ENCODE measurements at places on chromosomes 5 and 9.

- no peak for DNase-seq
Observed at GRCh38 chr9:12997009-12997408, 222.2 kb downstream of the LURAP1L start.

- no peak for DNase-seq
Observed at GRCh38 chr5:34005211-34005610, 2.6 kb downstream of the AMACR start.

DNA sequence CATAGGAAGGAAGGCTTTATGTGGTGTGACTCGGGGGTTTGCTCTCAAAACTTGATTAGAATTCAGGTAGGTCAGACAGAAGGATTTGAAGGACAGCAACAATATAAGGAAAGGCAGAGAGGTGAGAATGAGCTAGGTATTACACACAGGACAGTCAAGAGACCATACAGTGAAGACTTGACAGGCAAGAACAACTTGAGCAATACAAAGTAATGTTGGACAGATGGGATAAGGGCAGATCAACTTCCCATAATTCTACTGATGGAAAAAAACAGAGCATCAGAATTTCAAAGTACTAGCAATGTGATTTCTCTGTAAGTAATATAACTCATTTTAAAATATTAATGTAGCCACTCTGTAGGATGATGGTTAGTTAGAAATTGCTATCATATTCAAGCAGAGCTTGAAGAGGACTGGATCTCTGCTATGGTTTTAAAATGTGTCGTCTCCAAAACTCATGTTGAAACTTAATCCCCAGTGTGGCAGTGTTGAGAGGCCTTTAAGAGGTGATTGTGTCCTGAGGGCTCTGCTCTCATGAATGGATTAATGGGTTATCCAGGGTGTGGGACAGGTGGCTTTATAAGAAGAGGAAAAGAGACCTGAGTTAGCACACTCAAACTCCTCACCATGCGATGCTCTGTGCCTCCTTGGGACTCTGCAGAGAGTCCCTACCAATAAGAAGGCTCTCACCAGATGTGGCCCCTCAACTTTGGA, 22.4 kb upstream of the HOMER1 start:
- DNase-seq = no peak

DNA sequence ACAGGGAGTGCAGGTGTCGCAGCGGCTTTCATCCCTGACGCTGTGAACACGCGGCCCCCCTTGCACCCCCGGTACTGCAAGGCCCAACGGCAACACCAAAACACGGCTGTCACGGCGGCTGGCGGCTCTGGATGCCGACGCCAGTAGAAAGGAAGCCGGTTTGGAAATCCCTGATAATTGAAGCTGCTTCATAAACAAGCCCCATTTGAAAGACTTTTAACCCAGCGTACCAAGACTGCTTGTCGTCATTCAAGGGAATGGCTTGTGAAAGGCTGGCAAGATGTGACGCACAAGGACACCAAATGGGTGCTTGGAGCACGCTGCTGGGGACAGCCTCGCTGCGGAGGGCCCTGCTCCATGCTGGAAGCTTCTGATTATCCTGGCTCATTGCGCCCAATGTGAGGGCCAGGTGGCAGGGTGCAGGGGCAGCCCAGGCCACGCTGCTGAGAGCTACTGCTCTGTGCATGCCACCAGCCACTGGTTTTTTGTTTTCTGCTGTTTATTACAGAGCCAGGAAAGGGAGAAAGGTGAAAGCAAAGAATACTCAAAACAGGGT, 63.1 kb downstream of the GTF3C4 start:
- DNase-seq = no peak

- DNase-seq = no peak
Observed at GRCh38 chr5:141039517-141039916, 11.7 kb upstream of the PCDHB1 start.

GRCh38 chr5:158074992-158075769, 216.2 kb upstream of the CLINT1 start:
- peak; percentile 7 for DNase-seq

GRCh38 chr9:132077881-132078698, 1.6 kb downstream of the MED27 start:
- no peak for DNase-seq

GRCh38 chr9:68969538-68969937, 44.4 kb downstream of the PRKACG start:
- no peak for DNase-seq

- no peak for DNase-seq
Observed at GRCh38 chr9:20361656-20362570, 260.4 kb downstream of the MLLT3 start.

GRCh38 chr5:133925866-133926488, 42.4 kb downstream of the C5orf15 start:
- DNase-seq = no peak

DNA sequence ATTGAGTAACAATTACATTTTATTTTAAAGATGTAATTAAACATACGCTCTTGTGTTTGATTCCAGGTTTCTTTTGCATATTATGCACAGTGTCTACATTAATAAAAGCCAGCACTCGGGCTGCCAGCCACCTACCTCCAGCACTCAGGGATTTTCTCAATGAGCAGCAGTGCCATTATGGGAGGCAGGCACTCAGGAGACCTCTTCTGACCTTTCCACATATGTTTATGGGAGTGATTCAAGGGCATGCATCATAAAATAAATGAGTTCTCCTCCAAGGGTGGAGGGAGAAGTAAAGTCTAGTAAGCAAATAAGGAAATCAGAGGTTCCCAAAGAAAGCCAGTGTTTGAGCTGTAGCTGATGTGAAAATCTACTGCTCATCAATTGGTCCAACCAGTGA, 119.8 kb upstream of the IRX2 start:
- DNase-seq = no peak

- no peak for DNase-seq
Observed at GRCh38 chr5:15183520-15183919, 311.9 kb upstream of the ANKH start.

DNA sequence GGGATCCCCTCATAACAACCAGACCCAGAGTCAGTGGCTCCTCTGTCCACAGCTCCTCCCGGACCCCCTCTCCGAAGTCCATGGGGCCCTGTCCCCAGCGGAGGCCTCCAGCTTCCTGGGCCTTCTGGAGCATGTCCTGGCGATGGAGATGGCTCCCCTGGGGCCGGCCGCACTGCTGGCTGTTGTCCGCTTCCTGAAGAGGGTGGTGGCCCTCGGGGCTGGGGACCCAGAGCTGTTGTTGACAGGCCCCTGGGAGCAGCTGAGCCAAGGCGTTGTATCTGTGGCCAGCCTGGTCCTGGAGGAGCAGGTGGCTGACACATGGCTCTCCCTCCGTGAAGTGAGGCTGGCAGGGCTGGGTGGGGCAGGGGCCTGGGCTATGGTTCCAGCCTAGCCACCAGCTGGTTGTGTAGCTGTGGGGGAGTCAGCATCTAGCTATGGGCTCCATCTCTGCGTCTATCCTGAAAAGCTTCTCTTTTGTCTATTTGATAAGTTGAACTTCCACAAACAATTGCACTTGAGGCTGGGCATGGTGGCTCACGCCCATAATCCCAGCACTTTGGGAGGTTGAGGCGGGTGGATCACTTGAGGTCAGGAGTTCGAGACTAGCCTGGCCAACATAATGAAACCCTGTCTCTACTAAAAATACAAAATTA, 4.7 kb downstream of the ADGRD2 start:
- DNase-seq = no peak

- DNase-seq = no peak
Observed at GRCh38 chr5:177490311-177490991, 7.0 kb downstream of the PDLIM7 start.

- no peak for DNase-seq
Observed at GRCh38 chr5:124824637-124825158, 78.3 kb upstream of the ZNF608 start.

DNA sequence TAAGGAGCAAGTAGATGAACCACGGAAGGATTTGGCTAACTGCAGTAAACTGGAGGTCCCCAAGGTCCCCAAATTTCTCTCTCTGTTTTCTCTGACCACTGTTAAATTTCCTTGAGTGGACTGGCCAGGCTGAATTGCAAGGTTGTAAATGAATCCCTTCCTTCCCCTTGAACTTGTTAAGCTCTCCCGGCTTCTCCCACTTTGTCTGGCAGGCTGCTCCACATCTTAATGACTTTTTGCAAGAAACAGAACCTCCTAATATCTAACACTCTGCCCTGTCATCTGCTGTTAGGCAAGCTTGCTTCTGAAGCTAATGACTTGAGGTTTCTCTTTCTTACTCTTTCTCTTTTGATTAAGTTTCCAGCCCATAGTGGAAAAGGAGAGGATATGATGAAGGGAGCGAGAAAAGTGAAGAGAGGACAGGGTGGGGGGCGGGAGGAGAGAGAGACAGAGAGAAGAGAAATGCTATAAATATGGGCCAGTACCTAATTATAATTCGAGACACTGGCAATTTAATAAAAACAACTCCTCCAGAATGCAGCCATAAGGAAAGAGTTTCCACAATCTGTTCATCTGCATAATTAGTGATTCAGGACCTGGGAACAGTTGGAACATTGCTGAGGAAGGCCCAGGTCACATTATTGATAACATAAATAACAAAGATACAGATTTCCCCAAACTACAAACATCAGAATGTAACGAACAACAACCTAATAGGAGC, 437.3 kb upstream of the MPDZ start:
- no peak for DNase-seq

DNA sequence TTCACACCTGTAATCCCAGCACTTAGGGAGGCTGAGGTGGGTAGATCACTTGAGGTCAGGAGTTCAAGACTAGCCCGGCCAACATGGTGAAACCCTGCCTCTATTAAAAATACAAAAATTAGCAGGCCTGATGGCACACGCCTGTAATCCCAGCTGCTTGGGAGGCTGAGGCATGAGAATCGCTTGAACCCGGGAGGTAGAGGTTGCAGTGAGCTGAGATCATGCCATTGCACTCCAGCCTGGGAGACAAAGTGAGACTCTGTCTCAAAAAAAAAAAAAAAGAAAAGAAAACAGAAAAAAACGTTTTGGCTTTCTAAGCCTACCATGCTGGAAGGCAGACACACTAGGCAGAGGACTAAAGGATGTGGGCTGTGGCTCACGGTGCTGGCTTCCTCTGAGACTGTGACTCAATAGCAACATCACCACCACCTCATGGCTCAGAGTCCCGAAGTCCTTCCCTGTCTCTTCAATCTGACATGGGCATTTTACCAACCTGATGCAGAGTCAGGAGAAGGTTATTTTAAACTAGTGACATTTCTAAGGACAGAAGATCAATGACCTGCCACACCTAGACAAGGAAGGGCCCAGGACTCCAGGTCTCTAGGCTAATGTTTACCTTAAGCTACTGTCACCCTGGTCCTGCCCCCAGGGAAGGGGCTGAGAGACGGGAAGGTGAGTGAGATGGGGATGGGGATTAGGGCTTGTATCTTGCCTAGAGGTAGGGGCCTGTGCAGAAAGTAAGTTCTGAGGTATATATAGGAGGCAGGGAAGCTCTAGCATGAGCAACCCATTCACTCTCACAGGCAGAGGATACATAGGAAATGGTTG, 3.7 kb downstream of the ECSCR start:
- no peak for DNase-seq

- DNase-seq = no peak
Observed at GRCh38 chr9:108103046-108103693, 613.6 kb upstream of the KLF4 start.

- DNase-seq = no peak
Observed at GRCh38 chr5:33195431-33196165, 245.2 kb upstream of the TARS1 start.

GRCh38 chr5:27652505-27652904, 614.1 kb upstream of the CDH9 start:
- no peak for DNase-seq

DNA sequence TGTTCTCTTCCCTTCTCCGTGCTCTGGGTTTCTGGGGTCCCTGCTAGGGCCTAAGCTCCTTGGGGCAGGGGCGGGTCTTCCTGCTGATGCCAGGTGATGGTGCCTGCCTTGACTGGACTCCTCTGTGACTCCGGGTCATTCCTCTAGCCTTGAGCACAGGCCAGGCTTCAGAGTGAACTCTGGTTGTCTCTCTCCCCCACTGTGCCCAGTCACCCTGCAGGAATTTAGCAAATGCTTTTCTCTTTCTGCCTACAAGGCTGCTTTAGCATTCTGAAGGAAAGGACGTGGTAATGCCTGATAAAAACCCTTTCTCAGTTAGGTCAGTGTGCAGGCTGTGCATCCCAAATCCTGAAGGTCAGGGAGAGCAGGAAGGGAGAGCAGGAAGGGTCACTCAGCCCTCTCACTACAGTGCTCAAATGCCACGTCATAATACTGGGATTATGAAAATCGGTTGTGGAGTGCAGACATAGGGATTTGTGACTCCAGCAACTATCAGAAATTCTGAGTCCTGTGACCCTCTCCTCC, 2.7 kb downstream of the CXCL14 start:
- DNase-seq = no peak

DNA sequence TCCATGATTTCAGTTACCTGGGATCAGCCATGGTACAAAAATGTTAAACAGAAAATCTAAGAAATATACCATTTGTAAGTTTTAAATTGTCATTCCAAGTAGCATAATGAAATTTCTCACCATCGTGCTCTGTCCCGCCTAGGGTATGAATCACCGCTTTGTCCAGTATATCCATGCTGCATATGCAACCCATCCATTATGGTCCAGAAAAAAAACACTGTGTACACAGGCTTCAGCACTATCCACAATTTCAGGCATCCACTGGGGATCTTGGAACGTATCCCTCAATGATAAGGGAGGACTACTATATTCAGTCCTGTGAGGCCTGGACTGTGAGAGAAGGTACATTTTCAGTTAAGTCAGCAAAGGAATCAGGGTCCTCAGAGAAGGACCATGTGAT, 37.6 kb upstream of the HNRNPA0 start:
- DNase-seq = no peak

DNA sequence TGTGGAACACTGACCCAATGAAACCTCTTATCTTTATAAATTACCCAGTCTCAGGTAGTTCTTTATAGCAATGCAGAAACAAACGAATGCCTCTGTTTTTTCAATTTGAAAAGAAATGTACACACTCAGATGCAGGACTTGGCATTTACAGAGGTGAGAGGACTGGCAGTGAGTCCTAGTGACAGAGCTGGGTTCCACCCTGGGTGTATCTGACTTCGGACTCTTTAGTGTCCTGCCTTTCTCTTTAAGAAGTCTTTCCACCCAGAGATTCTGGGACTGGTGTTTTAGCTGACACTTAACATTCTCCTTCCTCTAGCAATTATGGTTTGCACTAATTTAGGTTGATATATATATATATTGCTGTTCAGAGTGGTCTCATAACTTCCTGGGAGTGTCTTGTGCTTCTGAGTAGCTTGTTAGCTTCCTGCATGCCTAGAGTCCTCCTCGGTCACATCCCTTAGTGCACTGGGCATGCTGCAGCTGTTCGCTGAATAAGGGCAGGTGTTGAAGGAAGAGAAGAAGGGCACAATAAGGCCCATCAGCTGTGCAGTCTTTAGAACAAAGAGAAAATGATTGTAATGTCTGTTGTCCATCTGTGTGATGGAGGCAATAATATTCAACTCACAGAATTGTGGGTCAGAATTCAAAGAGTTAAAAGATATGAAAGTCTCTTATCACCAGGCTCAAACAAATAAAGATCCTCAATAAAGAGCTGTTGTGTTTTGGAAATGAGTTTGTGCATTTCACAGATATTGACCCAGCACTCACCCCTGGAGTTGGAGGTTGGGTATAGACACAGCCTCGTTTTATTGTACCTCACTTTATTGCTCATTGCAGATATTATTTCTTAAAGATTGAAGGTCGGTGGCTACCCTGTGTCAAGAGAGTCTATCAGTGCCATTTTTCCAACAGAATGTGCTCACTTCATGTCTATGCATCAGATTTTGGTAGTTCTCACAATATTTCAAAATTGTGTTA, 187.1 kb downstream of the TRIM32 start:
- DNase-seq = no peak
